ENCODE measurements at places on chromosomes 11 and 22. TPM values are rescaled to one million over a fixed set of nuclear protein-coding genes. Genes with fewer than 3 reads are reported as not detected.
A peak's percentile ranks its signal among the peaks of the same experiment; 100 is the strongest.

The MFNG gene
- polyA plus RNA-seq: 4.6 TPM

DNA sequence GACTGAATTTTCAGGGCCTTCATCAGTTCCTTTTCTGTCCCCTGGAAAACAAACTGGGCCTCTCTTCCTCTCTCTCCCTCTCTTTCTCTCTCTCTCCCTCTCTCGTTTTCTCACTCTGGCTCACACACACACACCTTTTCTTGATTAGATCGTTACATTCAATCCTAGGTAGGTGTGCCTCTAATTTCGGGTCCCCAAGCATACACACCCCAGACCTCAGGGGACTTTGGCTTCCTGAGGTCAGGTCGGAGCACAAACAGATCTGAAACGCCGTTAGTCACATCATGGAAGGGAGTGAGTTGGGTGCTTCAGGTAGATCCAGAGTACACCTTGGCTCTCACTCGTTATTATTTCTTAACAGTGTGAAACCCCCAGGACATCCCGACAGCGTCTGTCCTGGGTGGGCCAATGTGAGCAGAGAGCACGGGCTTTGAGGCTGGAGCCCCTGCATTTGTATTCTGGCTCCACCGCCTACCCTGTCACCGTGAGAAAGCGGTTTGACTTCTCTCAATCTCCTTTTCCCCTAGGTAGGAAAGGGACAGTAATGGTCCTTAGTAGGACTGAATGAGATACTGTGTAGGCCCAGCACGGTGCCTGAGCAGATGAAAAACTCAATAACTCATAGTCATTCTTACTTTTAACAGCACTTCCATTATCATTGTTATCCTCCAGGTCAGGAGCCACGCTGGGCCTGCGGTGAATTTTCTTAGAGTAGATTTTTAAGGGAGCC is 37.3 kb upstream of the POU2AF1 start:
- no peak for DNase-seq

DNA sequence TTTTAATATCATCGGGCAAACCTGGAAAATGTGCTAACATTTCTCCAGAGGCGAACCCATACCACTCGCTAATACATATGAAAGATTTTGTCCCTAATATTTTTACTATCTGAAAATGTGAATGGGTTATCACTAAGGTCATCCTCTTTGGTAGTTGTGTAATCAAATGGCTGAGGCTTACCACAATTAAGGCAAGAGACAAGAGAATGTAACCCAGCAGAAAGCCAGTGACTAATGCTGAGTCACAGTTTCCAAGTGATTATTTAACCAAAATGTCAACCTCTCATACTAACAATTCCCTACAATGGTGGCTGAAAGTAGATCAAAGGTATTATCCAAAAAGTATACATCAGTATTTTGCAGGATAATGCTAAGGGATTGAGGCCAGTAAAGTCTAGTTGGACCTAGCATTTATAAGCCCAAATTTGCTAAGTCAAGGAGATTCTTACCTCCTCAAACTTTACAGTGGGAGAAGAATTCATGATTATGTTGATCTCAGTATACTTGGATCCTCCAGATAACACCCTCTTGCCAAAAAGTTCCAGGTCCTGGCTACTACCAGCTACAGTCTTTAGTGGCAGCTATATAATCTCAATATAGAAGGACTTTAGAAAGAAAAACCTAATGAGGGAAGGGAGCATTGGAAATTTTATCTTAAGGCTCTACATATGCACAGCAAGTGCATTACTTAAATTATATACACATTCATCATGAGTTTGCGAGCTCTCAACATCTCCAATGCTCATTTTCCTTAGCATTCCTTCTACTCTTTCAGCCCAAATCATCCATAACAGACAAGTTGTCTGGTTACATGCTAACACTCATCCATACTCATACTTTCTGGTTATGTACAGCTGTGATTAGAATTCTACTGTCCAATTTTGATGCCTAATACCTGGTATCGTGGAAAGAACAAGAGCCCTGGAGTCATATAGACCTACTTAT is 25.4 kb downstream of the SIK3 start:
- DNase-seq: no peak

DNA sequence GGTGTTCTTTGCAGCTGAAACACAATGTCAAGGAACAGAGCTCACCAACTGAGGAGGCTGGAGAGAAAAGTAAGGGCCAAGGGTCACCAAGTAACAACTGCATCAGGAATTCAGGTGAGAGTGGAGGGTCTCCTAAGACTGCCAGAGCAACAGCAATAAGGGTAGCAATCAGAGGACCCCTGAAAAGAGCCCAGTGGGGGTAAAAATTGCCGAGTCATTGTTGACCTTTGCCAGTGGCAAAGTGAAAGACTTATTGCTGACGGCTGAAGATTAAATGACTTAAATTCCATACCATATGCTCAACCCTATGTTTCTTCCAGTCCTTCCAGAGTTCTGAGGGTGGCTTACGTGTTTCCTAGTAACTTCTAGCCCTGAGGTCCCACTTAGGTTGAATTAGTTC is 51.9 kb upstream of the ARHGAP42 start:
- DNase-seq: no peak

- peak; percentile 39 for DNase-seq
Observed at GRCh38 chr11:17972987-17973386, 39.9 kb downstream of the SERGEF start.

GRCh38 chr11:92211576-92212167 is 12.9 kb upstream of the FAT3 start:
- peak; percentile 12 for DNase-seq

GRCh38 chr11:69205743-69206612 is 50.2 kb downstream of the SMIM38 start:
- DNase-seq: no peak

- DNase-seq: no peak
Observed at GRCh38 chr11:59997800-59998199, 19.2 kb upstream of the OOSP4B start.

DNA sequence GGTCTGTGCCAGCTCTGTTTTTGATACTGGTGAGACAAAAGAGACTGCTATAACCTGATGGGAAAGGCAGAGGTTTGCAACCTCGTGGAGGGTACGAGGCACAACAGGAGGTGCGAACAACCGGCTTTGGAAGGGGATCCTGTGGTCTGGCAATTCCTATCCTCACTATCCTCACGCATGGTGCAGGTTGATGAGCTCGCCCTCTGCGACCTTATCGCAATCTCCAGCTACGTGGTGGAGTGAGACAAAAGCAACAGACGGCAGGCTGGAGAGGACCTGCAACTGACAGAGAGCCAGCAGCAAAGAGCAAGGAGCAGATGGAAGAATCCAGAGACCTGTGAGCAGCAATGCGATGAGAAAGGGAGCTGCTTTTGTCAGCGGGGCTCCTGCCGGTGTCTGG is 47.3 kb upstream of the TSKU start:
- DNase-seq: no peak

DNA sequence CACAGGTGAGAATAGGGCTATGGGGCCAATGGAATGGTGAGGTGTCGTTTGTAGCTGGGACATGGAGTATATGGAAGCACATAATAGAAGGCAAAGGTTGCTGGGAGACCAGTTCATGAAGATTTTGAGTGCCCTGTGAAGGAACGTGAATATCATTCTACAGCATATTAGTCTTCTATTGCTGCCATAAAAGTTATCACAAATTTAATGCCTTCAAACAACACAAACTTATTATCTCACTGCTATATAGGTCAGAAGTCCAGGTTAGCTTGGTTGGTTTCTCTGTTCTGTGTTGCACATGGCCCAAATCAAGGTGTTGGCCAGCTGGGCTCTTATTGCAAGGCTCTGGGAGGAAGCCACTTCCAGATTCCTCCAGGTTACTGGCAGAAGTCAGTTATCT is 110.6 kb downstream of the SYN3 start:
- DNase-seq: no peak

The MORC2 gene
- 33.1 TPM for polyA plus RNA-seq

DNA sequence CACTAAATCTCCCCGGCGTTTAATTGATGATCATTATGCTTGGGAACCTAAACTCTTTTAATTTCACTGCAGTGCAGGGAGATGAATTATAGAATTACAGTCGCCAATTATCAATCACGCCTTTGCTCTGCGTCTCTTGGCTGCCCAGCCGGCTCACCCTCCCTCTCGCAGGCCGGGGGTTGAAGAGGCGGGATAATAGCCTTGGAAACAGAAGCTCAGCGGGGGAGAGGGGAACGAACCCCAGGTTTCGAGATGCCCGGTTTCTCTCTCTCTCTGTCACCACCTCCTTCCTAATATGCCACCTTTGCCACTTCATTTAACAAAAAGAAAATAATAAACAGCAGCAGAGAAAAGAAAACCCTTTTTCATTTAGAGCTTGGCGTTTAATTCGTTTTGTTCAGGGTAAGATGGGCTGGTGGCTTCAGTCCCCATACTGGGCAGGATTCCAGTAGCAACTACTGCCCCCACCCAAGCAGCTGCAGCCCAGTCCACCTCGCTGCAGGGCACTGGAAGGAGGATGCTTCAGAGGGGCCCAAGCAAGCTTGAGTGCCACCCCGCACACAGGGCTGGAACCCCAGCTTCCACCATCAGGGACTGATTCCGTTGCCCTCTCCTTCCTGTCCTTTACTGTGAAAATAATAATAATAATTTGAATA is 271.7 kb downstream of the BUD13 start:
- no peak for DNase-seq

- no peak for DNase-seq
Observed at GRCh38 chr11:70220920-70221319, 17.8 kb downstream of the FADD start.

The NARS2 gene
- polyA plus RNA-seq: 56.7 TPM

DNA sequence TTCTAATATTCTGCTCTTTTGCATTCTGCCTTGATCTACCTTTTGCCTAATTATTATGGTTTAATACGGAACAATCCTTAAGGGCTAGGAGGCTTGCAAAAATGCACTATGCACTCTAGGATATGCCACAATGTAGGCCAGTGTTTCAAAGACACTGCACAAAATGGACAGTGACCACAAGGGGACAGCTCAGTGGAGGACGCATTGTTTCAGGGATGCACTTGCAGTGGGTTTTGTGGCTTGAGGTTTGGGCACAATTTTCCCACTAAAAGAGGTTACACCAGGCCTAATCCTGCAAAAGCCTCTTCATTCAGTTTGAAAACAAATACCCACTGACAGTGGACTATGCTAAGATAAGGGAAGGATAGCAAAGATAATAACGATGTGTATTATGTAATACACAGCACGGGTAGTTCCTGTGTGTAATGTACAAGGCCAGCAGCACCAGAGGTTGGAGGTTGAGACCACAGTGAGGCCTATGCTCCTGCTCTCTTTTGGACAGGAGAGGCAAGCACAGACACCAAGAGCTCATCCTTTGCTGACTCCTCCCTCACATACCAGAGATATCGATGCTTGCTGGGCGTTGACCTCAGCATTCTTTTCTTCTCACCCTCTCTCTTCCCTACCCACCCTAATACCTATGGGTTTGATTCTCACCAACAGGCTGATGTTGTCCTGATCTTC is 12.7 kb downstream of the MAP6 start:
- no peak for DNase-seq

DNA sequence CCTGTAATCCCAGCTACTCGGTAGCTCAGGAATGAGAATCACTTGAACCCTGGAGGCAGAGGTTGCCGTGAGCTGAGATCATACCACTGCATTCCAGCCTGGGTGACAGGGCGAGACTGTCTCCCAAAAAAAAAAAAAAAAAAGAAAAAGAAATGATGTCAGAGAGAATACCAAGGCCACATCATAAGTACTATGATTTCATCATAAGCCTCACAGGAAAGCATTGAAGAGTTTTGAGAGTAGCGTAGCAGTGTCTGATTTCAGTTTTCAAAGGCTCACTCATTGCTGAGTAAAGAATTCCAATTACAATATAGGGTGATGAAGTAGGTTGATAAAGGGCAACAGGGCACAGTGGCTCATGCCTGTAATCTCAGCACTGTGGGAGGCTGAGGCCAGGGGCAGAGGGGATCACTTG is 88.8 kb downstream of the MRTFA start:
- DNase-seq: no peak

DNA sequence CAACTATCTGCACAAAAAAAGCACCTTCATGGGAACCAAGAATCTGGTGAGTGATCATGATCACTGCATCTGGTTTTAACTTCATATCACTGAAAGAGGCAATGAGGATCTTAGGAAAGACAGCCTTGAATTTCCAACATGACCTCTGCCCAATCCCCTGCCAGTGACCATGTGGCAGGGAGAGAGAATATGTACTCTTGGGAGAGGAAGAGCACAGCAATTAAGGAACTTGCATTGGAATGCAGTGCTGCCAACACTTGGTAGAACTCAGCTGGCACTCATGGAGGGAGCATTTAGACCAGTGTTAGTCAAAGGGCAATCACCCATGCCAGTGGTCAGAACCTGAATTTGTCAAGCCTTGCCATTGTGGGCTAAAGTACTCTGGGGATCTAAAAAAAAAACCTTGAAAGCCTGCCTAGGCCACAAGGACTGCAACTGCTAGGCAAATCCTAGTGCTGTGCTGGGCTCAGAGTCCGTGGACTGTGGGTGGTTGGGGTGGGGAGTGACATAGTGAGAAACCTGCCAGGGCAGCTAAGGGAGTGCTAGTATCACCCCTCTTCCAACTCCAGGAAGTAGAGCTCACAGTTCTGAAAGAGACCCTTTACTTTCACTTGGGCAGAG is 23.1 kb downstream of the JRKL start:
- no peak for DNase-seq

GRCh38 chr11:118896921-118897591 is 13.4 kb downstream of the CXCR5 start:
- DNase-seq: no peak

The LINC01488 gene
- polyA plus RNA-seq: 0.04 TPM

DNA sequence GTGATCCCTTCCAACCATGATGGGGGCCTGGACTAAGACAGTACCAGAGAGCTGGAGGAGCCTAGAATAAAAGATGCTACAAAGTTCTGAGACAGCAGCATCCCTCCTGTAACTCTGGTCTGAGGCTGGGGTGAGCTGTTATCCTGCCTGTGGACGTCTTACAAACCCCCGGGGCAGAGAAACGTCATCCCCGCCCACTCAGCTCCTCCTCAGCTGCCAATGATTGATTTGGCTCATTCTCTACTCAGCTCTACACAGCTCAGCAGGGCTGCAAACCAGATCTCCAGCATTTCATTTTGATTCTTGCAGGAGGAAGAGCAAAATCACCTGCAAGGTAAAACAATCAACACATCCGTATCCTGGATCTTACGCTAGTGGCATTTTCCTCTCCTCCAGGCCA is 55.5 kb downstream of the CSNK2A3 start:
- no peak for DNase-seq

GRCh38 chr22:34592123-34592740 is 473.7 kb upstream of the ISX start:
- DNase-seq: no peak

The OR51E2 gene
- 0.53 TPM for polyA plus RNA-seq

DNA sequence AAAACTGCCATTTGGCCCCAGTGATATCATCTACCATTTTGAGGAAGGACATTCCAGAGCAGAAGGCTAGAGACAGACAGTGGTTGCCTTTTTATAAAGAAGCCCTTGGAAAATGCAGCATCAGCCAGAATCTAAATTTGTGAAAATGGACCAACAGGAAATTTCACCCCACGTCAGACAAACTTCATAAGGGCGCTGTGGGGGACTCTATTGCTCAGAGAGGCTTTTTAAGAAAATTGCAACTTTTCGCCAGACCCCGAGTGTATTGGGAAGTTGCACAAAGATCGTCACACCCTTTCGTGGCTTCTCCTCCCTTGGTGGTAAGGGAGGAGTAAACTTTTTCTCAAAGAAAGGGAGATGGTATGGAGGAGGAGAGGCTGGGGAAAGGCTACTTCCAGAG is 12.3 kb upstream of the ALX4 start:
- no peak for DNase-seq

Data from right renal cortex interstitium (tissue), 3 donors.